Fibroblast of the aortic adventitia (primary cell): ENCODE measurements at places on chromosomes 11 and 22. TPM values are rescaled to one million over a fixed set of nuclear protein-coding genes. Genes with fewer than 3 reads are reported as not detected.

The HTR3A gene
- total RNA-seq = not detected in 2 replicates

The KCNQ1 gene
- not detected in 2 replicates for total RNA-seq

The OTOG gene
- total RNA-seq = not detected in 2 replicates

The KRTAP5-7 gene
- total RNA-seq = 0.09 and 0.33 TPM in 2 replicates

The UPK3A gene
- total RNA-seq = not detected in 2 replicates

The NAGA gene
- 14.8 and 39.5 TPM in 2 replicates for total RNA-seq

The CFAP300 gene
- 4.1 and 12.7 TPM in 2 replicates for total RNA-seq

The FOLH1 gene
- total RNA-seq = not detected in 2 replicates

DNA sequence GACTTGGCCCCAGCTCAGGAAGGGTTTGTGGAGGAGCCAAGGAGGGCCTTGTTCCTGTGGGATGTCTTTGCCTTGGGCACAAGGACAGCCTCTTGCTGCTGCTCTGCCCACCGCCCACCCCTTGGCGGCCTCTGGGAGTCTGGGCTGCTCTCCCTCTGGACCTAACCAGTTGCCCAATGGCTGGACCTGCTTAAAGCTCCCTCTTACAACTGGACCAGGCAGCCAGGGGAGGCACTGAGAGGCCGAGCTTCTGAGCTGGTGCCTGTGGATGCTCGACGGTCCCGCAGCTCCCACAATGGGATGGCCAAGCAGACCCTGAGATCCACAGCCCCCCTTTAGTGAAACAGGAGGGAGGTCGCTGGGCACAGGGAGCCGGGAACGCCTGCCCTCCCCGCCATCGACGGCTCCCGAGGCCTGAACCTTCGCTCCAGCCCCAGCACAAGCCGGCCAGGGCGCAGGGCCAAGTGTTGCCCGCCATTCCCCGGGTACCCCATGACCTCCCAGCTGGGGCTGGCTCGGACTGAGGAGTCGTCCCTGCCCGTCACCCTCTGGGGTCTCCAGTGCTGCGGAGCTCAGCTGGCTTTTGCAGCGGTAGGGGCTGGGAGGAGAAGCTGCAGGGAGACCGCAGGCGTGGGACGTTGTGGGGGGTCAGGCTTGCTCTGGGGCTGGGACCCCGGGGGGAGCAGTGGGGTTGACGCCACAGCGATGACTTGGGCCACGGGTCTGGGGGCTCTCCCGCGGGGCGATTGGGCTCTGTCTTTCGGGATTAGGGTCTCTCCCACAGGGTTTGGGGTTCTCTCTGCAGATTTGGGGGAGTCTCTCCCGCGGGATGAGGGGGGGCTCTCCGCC is 584 bp upstream of the GAL start:
- DNase-seq = no peak

- DNase-seq = peak; percentile 88
Measured at GRCh38 chr11:5204787-5205186, 4.3 kb upstream of the OR51V1 start.

- DNase-seq = peak; percentile 70
Measured at GRCh38 chr11:18312663-18313420, 9.1 kb downstream of the HPS5 start.

DNA sequence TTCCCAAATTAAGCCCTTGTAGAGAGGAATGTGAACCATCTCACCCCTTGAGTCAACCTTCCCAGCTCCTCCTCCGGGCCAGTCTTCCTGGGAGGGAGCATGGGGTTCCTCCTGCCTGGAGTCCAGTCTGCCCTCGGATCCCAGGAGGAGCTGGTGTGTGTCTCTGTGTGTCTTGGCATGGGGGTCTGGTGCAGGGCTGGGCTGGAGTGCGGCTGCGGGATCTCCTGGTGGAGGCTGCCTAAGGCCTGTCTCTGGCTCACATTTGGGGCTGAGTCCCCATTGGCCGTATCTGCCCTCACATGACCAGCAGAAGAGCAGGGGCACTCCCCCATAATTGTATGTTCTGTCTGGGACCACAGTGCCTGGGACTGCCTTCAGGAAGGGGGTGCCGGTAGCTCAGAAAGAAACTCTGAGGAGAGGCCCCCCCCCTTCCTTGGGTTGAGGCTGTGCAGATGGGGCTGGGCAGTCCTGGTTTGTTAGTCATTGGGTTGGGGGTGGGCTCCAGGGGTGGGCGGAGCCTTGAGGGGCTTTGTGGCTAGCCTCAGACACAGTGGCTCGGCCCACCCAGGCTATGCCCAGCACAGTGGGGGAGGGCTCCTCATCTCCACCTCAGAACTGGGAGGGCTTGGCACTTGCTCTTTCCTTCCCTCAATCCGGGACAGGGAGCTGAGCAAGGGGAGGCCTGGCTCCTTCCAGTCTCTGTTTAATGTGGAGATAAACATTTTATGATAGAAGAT is 2.9 kb downstream of the C1QTNF5 start:
- DNase-seq = no peak

DNA sequence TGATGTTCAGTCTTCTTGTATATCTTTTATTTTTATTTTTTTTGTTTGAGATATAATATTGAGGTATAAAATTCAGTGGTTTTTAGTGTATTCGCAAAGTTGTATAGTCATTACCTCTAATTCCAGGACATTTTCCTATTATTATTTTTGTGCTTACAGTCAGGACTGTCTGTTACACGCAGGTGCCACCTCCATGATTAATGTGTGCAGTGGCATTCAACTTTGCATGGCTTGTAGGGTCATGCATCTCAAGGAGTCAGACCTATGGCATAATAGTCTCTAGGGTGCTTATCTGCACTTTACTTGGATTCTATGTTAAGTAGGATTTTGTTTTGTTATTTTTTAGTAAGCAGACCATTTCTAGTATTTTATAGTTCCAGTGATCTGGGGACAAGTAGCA is 1.0 kb downstream of the CTR9 start:
- no peak for DNase-seq

DNA sequence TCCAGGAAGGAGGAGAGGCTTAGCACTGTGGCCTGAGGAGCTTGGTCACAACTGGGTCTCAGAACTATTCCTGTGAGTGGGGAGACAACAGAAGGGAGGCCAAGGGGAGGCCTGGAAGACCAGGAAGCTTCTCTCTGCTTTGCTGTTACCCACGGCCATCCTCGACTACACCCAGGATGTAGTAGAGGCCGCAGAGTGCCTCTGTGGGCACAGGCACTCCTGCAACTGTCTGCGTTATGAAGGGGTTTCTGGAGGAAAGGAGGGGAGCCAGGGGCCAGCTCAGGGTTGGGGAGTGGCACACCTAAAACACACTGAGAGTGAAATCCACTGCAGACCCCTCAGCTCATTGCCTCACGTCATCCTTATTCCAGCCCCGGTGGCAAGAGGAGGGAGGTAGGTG is 3.8 kb upstream of the MFRP start:
- no peak for DNase-seq

GRCh38 chr11:74265256-74265655 is 46.2 kb downstream of the P4HA3 start:
- DNase-seq = no peak

DNA sequence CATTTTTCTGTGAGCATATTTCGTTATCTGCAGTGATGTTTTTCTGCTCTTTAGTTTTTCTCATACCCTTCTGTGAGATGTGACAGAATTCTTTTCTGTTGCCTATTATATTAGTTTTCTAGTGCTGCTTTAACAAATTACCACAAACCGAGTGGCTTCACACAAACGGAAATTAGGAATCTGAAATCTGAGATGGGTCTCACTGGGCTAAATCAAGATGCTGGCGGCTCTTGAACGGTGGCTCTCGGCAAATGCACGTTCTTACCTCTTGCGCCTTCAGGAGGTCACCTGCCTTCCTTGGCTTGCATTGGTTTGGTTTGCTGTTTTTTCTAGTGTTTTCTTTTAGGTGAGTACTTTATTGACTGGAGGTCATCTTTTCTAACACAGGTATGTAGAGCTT is 13.0 kb downstream of the ZBED4 start:
- DNase-seq = no peak

GRCh38 chr11:66713746-66714480 is 15.1 kb downstream of the SPTBN2 start:
- DNase-seq = no peak

DNA sequence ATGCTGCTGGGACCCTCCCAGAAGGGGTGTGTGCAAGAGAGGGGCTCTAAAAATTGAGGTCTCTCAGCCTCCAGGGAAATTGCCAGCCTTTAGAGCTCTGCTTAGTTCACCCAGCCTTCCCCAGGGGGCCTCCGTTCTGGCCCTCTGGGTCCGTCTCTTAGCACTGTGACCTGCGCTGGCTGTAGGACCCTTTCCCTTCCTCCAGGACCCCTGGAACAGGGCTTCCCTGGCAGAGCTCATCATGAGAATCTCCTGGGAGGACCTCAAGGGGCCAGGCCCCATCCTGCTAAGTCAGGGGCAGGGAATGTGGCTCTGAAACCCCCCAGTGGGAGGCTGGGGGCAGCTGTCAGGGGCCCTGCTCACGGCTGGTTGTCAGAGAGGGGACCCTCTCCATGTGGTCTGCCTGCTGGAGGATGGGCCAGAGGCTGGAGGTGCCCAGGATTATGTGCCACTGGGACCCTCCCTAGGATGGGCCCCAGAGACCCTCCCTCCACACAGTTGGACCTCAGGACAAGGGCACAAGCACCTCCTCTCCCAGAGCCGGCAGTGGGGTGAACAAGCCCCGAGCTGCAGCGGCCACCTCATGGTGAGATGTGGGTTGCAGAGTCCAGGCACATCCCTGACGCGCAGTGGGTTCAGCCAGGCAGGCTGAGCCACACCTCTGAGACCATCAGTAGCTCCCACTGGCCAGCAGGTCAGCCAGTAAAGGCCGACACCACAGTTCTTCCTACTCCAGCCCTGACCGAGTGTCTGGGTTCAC is 27.1 kb upstream of the GAL start:
- DNase-seq = no peak

- no peak for DNase-seq
Measured at GRCh38 chr11:115157247-115157646, 347.0 kb downstream of the CADM1 start.

- DNase-seq = no peak
Measured at GRCh38 chr11:73584831-73585230, 13.1 kb downstream of the FAM168A start.

GRCh38 chr11:79332017-79332416 is 108.8 kb downstream of the TENM4 start:
- peak; percentile 57 for DNase-seq

DNA sequence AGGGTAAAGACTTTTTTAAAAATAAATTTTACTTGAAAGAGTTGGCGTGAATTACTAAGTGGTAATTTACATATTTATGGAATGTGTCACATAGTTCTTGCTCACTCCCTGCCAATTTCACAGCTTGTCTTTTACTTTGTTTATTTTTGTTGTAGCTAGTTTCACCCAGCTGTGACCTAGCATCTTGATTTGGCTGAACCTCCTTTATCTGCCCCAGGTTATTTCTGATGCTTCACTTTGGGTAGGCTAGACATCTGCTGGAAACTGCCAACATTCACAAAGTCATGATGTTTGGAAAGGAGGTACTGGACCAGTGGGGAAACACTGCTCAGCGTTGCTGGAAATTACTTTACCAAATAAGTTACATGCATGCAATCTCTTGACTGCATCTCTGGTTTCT is 1676.0 kb upstream of the RAG2 start:
- DNase-seq = no peak

GRCh38 chr11:28108958-28109357 is 770 bp downstream of the METTL15 start:
- no peak for DNase-seq

- DNase-seq = peak; percentile 12
Measured at GRCh38 chr11:59756845-59757244, 1.7 kb downstream of the STX3 start.

GRCh38 chr11:128572965-128573364 is 14.4 kb downstream of the ETS1 start:
- DNase-seq = no peak
